Astrocyte of the hippocampus (primary cell): ENCODE measurements at places on chromosomes 11 and 22.

- DNase-seq = no peak
Observed at GRCh38 chr11:58442136-58442535, at the start of gene OR5B12. OR5B12 (minus strand) TSS chr11:58442236; CDS start chr11:58440151, 2,085 bp downstream.

- peak; percentile 50 for DNase-seq
Observed at GRCh38 chr11:46361283-46362155, 14.3 kb downstream of the DGKZ start.

- DNase-seq = no peak
Observed at GRCh38 chr11:76695133-76695532, 24.6 kb upstream of the LRRC32 start.

DNA sequence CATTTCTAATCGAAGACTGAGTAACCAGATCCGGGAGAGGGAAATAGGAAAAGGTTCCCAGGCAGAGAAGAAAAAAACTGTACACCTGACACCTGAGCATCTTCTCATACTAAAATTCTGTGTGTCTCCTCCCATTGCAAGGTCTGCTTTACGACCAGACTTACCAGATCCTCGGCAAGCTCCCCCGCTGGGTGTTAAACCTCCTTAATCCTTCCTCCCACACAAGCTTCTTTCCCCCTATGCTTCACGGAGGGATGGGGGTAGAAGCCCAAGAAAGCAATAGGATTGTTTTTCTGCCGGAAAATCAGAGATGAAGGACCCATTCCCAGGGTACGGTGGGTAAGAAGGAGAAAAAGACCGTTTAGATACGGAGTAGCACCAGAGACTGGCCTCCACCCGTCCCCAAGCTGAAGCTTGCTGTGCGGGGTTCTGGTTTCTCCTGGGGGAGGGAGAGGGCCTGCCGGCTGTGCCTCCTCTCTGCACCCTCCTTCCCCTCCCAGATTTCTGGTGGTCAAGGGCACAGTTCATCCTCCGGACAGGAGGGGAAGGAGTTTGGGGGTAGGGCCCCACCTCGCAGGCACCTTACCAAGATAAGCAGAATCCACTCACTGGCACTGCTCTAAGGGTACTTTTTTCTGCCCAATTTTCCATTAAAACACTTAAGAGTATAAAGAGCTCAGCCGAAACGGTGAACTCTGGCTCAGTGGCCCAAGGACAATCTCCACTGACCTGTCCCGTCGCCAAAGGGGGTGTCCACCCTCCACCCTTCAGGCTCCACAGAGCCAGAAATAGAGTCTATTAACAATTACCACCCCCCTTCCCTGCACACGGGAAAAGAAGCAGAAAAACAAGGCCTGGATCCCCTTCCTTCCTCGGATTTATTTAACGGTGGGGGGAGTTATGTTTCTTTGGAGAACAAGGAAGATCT, 1.2 kb downstream of the TOB2 start:
- peak; percentile 33 for DNase-seq

GRCh38 chr11:115911613-115912346, 407.6 kb upstream of the CADM1 start:
- DNase-seq = peak; percentile 83

DNA sequence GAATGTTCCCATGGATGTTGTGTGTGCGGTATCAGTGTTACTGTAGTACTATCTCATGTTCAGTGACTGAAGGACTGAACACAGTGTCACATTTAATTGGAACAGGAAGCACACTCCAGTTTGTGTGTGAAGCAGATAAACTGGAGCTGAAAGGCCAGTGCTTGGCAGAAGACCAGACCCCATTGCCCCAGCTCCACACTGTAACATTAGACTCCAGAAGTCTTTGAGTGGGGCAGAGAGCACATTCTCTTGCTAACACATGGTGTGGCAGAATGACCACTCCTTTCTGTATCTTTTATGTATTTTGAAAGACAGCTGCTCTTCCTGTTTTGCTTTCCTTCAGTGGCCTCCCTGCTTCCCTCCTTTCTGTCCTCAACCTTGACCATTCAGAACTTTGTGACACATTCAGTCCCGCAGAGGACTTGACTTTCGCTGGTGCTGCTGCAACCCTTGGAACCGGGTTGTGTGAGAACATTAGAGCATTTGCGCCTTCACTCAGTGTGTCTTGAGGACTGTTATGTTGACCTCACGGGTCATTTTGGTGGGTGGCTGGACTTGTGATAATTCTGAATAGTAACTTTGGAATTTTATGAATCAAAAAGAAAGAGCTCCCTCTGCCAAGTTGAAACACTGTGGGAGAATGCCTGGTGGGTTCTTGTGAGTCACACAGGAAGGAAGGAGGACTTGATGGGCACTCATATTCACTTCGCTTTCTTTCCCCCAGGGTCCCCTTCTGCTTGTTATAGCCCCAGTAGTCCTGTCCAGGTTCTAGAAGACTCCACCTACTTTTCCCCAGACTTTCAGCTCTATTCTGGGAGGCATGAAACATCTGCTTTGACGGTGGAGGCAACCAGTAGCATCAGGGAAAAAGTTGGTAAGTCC, 26.4 kb downstream of the AMOTL1 start:
- DNase-seq = peak; percentile 88

DNA sequence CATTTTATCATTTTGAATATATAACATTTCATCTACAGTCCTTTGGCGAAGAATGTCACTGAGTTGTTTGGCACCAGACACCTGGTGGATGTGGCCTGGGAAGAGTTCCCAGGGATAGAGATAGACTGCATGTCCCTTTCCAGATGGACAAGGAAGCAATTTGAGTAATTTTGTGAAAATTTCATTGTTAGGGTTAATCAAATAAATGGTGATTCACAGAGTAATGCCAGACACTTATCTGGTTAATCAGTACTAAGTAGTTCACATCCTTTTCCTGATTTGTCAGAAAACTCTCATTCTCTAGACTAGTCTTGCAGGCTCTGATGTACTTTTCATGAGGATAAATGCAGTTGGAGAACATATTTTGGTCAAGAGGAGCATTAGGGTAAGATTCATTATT, 41.6 kb downstream of the NAALAD2 start:
- no peak for DNase-seq

DNA sequence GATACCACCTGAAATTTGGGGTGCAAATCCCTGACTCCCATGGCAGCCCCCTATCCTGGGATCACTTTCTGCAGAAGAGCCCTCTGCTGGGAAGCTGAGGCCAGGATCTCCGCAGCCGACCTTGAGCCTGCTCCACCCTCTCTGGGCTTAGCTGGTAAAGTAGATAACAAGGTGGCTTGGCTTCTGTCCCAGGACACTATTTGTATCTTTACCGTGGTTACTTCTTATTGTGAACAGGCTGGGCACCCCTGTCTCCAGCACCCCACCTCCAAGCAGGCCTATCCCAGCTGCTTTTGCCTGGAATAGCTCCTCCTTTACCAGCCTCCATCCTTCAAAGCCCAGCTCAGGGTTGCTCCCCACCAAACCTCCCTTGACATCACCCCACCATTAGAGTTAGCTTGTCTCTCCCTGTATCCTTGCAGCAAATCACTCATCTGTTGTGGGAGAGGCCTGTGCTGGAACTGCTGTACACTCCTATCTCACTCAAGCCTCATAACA, 35.2 kb upstream of the P2RY2 start:
- peak; percentile 27 for DNase-seq

- DNase-seq = no peak
Observed at GRCh38 chr11:27357250-27357649, 5.8 kb downstream of the CCDC34 start.

GRCh38 chr11:68564261-68564660, 103.7 kb downstream of the PPP6R3 start:
- DNase-seq = no peak

GRCh38 chr11:74033046-74033445, 24.2 kb upstream of the UCP3 start:
- DNase-seq = no peak

GRCh38 chr22:46525389-46526243, 11.8 kb downstream of the CELSR1 start:
- no peak for DNase-seq

- no peak for DNase-seq
Observed at GRCh38 chr22:48101704-48102103, 1339.3 kb downstream of the TBC1D22A start.
